ENCODE measurements at places on chromosomes 5 and 9.

DNA sequence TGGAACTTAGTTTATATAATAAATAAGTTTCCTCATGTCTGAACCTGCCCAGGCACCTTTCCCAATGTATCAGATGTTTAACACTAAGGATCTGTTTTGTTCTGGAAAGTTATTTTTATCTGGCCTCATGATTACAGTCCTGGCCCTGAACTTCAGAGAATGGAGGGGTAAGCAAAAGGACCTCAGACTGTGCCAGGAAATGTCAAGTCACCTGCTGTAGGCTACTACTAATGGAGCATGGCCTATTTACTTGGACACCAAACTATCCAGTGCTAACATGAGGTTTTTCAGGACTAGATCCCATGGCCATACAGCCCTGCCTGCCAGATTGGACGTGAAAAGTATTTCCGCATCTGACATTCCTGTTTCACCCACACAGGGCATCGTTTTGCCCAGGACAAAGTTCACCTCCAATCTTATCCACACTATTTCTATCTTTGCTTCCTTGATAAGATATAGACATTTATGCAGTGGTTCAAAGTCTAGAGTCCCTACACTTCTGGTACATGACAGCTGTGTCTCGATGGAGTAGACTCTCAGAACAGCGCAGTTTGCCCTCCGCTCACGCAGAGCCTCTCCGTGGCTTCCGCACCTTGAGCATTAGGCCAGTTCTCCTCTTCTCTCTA lies at the start of gene BTNL8:
BTNL8 (plus strand) TSS at position 539 of the 626 bp plus-strand sequence. CDS start 152 bp downstream, outside the sequence.
- DNase-seq, result no peak

GRCh38 chr9:87512311-87512710 lies 14.6 kb downstream of the DAPK1 start:
- no peak for DNase-seq

- no peak for DNase-seq
Measured at GRCh38 chr5:6710551-6711318, 2.5 kb upstream of the TENT4A start.

DNA sequence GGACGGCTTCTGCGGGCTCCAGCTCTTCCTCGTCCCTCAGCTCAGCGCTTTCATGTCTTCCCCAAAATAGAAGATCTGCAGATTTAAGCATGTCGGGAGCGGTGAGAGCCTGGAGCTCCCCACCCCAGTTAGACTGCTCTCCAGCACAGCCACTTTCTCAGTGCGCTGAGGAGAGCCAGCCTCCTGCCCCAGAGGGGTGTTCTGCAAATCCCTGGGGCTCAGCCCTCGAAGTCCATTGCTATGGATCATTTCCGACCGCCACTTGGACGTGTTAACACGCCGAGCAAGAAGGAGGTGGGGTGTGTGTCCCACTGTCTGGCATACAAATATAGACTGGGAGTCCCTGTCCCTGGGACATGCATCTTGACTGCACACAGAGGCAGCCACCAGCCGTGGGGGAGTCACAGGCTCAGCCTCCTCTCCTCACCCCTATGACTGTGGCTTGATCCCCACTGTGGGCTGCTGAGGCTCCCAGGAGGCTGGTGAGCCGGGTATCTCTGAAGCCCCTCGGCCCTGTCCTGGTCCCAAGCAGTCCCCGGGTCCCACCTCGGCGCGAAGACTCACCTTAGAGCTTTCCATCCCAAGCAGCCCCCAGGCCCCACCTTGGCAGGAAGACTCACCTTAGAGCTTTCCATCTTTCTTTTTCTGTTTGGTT lies 30.0 kb upstream of the RNF130 start:
- DNase-seq, result no peak

- no peak for DNase-seq
Measured at GRCh38 chr5:65555287-65555686, 7.7 kb downstream of the CENPK start.

Data from activated naive CD4-positive, alpha-beta T cell (primary cell).